Trophoblast cell (in vitro differentiated cells and primary cell): ENCODE measurements at places on chromosomes 2 and 18.

GRCh38 chr2:21422724-21423522 is 299.2 kb downstream of the TDRD15 start:
- no peaks in the 10 kb centered on the region for H3K4me1 ChIP-seq
- H3K4me3 ChIP-seq, result no peak overlapping the region
- no peaks in the 10 kb centered on the region for H3K27me3 ChIP-seq

DNA sequence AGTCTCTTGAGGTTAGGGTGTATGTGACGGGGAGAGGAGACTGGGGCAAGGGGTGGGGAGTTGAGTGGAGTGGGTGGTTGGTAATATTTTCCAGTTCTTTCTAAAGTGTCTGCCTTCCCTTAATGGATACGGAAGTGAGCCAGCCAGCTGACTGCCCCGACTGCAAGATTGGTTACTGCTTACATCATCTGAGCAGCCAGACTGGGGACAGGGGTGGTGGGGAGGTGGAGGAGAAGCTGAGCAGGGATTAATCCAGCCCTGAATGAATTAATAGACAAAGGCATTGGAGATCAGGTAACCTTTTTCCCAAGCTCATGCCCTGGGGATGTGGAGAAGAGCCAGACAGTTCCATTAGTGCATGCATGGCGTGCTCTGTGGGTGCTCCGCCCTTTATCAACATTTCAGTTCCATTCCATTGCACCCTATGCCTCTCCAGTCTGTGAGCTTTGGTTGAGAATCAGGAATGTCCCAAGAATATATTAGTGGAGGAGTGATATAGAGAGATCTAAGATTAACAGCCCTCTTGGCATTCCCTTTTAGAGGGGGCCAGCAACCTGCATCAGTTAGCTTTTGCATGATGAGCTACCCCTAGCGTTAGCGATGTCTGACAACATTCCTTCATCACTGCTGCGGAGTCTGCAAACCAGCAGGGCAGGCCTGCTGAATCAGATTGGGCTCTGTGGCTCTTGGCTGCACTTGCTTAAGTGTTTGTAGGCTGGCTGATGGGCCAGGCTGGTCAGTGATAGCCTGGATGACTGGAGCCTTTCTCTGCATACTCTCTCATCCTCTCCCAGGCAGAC is 67.4 kb downstream of the TNP1 start:
- peak overlapping the region; percentile 67 for H3K27ac ChIP-seq
- H3K36me3 ChIP-seq, result no peaks in the 10 kb centered on the region
- H3K27me3 ChIP-seq, result no peaks in the 10 kb centered on the region
- peak; percentile 78 for DNase-seq

DNA sequence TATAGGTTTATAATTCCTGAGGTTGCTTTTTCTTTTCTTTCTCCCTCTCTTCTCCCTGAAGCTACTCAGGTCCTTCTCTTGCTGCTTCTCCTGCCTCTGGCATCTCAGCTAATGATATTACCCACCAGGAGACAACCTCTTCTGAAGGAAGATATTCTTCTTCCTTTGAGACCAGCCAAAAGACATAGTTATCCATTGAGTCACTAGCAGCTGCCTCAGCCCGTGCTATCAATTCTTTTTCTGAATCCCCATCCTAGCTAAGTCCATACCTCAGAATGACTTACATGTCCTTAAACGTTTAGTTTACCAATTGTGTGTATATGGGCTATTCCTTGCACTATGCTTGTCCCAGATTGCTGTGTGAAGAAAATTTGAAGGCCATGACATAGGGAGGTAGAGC is 25.0 kb upstream of the RNF103 start:
- no peaks in the 10 kb centered on the region for H3K36me3 ChIP-seq
- H3K27ac ChIP-seq, result no peak overlapping the region
- peaks cover 4% of the 10 kb centered on the region for H3K4me1 ChIP-seq
- peak; percentile 12 for DNase-seq
- no peaks in the 10 kb centered on the region for H3K27me3 ChIP-seq
- H3K4me3 ChIP-seq, result no peak overlapping the region

- no peak overlapping the region for H3K4me3 ChIP-seq
- DNase-seq, result no peak
- H3K36me3 ChIP-seq, result peaks cover 19% of the 10 kb centered on the region
- H3K4me1 ChIP-seq, result peaks cover 1% of the 10 kb centered on the region
Measured at GRCh38 chr2:110674620-110675555, 3.0 kb downstream of the BUB1 start.

DNA sequence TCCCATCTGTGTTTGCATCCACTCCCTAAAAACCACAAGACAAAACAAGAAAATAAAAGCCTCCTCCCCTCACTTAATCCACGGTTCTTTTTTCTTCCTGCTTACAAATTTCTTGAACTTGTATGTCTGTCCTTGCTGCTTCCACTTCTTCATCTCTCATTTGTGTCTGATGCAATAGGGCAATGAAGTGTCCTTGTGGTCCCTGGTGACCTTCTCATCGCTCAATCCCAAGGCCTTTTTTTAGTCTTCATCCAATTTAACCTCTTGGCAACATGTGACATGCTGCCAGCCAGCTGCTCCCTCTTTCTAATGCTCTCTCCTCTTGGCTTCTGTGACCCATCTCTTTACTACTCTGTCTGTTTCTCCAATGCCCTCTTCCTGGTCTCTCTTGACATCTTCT is 87.6 kb downstream of the SEMA4F start:
- no peaks in the 10 kb centered on the region for H3K27me3 ChIP-seq
- no peak for DNase-seq
- no peaks in the 10 kb centered on the region for H3K36me3 ChIP-seq
- H3K4me3 ChIP-seq, result no peak overlapping the region

DNA sequence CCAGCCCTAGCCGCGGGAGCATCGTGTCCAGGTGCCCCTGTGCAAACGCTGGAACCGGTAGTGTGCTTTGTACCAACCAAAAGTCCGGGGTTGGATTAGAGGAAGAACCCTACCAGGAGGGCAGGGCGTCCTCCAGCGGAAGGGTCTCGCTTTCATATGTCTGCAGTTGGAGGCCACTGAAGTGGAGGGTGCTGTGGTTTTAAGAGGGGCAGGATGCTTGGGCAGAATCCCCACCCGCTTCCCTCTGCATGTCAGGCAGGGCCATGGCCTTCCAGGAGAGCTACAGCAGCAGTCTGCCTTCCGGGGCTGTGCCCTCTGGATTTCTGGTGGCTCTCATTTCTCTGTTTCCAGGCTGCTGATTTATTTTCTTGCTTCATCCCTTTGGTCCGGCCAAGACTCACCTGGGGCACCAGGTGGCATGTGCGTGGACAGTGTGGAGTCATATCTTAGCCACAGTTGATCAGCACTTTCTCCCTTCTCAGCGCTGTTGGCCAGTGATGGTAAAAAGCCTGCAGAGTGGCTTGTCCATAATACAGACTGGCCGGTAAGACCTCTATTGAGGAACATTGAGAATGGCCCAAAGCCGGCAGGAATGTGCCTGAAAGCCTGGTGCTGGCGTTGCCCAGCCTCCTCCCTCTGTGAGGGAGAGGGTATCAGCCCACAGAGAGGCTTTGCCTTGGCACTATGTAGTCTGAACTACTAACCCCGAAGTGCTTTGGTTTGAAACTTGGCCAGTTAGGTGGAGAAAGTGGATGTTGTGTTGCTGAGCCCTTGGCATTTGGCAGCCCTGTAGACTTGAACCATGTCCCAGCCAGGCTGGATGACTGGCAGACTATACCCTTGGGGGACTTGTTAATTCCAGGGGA is 1.8 kb downstream of the AGAP1 start:
- H3K4me3 ChIP-seq, result peak overlapping the region; percentile 87
- no peak for DNase-seq
- H3K4me1 ChIP-seq, result peaks cover 29% of the 10 kb centered on the region
- no peaks in the 10 kb centered on the region for H3K27me3 ChIP-seq
- no peaks in the 10 kb centered on the region for H3K36me3 ChIP-seq

DNA sequence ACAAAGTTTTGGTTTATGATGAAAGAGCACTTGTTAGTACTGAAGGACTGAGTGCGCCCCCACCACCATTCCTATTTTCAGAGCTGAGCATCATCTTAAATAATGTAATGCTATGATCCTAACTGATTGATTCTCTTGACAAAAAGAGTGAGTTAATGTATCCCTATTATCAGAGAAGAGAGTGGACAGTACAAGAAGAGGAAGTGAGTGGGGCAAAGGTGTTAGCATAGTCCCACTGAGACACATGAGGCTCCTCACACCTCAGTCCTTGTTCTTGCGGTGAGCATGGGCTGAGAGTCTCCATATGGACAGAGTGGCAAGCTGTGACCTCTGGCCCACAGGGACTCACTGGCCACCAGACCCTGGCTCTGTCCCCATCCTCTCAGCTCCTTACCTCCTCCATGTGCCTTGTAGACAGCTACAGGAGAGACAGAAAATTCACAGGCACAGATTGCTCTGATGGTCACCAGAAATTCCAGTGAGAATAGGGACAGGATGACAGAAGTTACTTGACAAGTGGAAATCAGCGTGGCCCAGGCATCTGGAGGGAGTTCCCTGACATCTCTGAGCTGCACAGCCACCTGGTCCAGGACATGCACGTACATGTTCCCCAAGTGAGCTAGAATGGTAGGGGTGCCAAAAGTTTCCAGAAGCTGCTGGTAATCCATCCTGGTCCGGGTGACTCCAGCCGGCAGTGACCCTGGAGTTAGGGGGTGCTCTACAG is 32.6 kb downstream of the NAPG start:
- peaks cover 11% of the 10 kb centered on the region for H3K36me3 ChIP-seq
- DNase-seq, result no peak
- no peak overlapping the region for H3K27ac ChIP-seq

DNA sequence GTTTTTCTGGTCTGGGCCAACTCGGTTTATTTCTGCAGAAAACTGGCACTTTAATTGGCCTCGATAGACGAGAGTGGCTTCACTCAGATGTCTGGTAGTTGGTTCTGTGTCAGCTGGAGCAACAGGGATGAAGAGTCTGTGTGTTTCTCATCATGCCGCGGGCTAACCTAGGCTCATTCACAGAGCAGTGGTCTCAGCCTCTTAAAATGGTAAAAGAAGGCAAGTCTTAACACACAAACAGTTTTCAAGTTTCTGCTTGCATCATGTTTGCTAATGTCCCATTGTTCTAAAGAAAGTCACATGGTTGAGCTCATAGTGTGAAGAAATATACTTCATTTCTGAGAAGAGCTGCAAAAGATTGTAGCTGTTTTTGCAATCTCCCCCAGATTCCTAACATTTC is 37.5 kb upstream of the ANXA4 start:
- DNase-seq, result peak; percentile 20
- H3K27me3 ChIP-seq, result no peaks in the 10 kb centered on the region
- no peaks in the 10 kb centered on the region for H3K36me3 ChIP-seq
- H3K4me1 ChIP-seq, result no peaks in the 10 kb centered on the region
- H3K27ac ChIP-seq, result no peak overlapping the region

GRCh38 chr2:241391892-241392665 is 36.0 kb downstream of the FARP2 start:
- no peaks in the 10 kb centered on the region for H3K27me3 ChIP-seq
- no peak overlapping the region for H3K27ac ChIP-seq
- DNase-seq, result peak; percentile 64
- peaks cover 2% of the 10 kb centered on the region for H3K36me3 ChIP-seq

DNA sequence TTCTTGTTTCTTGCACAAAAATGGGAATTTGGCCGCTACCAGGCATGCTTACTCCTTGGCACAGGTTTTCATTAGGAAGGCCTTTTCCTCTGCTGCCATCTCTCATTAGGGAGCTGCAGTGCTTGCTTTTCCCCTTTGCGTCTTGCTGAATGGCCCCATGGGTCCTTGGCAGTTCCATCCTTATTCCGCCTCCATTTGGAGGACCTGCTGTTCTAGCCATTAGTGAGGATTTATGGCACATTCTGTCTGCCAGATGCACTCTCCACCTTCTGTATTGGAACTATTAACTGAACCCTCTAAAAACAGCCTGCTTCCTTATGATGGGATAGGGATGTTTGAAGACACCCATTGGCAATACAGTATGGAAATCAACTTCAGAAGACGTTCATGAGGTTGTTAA is 103.5 kb upstream of the NOSTRIN start:
- no peak for DNase-seq
- no peaks in the 10 kb centered on the region for H3K36me3 ChIP-seq
- H3K27ac ChIP-seq, result no peak overlapping the region
- H3K4me1 ChIP-seq, result peaks cover 3% of the 10 kb centered on the region

DNA sequence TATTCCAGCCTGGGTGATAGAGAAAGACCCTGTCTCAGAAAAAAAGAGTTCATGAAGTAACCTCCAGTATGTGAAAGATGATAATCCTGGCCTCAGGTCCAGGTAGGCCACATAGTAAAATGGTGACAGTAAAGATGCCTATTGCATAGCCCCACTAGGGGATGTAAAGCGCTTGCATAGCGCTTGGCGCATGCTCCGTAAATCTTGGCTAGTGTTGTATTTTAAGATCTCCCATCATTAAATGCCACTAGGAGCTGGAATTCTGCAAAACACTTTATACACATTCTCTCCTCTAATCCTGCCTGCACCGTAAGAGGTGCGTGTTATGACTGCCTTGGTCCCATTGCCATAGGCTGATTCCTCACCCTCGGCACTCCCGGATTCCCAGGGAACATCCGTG is 153.6 kb downstream of the TFCP2L1 start:
- DNase-seq, result no peak
- H3K27ac ChIP-seq, result no peak overlapping the region
- no peaks in the 10 kb centered on the region for H3K4me1 ChIP-seq
- no peaks in the 10 kb centered on the region for H3K36me3 ChIP-seq
- no peak overlapping the region for H3K4me3 ChIP-seq

- H3K4me1 ChIP-seq, result no peaks in the 10 kb centered on the region
- H3K36me3 ChIP-seq, result no peaks in the 10 kb centered on the region
- H3K27me3 ChIP-seq, result no peaks in the 10 kb centered on the region
- DNase-seq, result no peak
- H3K27ac ChIP-seq, result no peak overlapping the region
- no peak overlapping the region for H3K4me3 ChIP-seq
Measured at GRCh38 chr18:77001979-77002378, 130.6 kb downstream of the MBP start.

DNA sequence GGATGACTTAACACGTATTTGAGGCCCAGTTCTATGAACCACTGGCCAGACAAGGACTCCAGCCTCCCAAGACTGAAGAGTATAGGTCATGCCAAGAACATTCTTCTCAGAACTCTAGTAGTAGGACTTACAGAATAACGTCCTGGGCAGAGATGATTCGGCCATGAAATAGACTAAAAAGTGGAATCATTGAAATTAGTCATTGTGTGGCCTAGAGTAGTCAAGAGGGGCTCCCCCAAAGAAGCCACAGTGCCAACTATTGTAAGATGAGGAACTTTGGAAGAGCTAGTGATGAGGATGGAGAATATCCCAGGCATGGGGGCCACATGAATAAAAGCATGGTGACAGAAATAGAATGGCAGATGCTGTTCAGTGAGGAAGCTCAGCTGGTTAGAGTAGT is 101.1 kb downstream of the TRIB2 start:
- no peak for DNase-seq
- no peak overlapping the region for H3K27ac ChIP-seq
- H3K27me3 ChIP-seq, result no peaks in the 10 kb centered on the region
- H3K36me3 ChIP-seq, result no peaks in the 10 kb centered on the region

DNA sequence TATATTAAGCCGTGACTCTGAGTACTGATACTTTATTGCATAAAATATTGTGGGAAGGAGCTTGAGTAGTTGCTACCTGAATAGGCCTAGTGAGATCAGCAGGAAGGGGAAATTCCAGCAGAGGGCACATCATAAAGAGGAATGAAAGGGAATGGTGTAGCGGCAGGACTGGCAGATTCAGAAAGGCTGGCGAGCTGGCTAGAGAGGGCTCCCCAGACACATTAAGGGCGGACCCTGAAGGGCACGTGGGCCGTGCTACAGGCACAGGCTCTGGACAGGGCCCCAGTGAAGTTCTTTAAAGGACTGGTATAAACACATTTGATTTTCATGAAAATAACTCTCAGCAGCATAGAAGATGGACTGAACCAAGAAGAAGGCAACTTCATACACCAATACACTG is 43.0 kb downstream of the PTPN2 start:
- no peak for DNase-seq
- H3K27ac ChIP-seq, result no peak overlapping the region
- H3K27me3 ChIP-seq, result no peaks in the 10 kb centered on the region
- no peak overlapping the region for H3K4me3 ChIP-seq
- H3K36me3 ChIP-seq, result no peaks in the 10 kb centered on the region
